Stimulated activated CD4-positive, alpha-beta T cell treated with anti-CD3 and anti-CD28 coated beads, Interleukin-2, amount 100 ng/mL, for 48 hours (primary cell): ENCODE measurements at places on chromosomes 6 and 20.

DNA sequence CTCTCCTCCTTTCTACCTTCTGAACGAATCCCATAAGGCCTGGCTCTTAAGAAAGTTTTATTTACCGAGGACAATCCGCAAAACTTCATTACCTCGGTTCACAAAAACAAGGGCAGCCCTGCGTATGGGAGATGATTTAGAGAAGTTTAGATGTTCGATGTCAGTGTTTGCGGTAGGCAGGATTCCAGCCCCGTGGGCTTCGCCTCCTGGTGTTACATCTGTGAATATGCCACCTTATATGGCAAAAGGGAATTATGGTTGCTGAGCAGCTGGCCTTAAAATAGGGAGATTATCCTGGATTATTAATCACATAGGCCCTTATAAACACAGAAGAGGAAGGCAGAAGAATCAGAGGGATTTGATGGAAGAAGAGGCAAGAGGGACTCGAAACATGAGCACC, 21.1 kb downstream of the BMP6 start:
- DNase-seq, result no peak

- no peak for DNase-seq
Measured at GRCh38 chr20:39082622-39083398, 120.7 kb downstream of the DHX35 start.

GRCh38 chr20:24956001-24956841, 7.2 kb downstream of the CST7 start:
- DNase-seq, result no peak

DNA sequence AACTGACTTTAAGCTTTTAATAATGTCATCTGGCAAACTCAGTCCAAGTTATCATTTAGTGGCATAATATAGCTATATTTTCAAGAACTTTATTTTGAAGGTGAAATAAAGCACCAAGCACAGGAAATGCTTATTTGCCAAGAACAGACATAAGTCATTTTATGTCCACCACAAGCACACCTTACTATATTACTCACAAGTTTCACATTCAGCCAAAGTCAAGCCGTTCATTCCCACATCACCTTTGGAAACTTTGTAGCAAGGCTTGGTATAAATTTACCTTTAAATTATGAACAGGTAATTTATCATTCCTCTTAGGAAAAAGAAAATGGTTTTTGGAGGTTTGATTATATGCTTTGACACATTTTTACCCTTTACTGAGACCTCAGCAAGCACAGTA, 236.8 kb upstream of the FKBP1C start:
- no peak for DNase-seq

DNA sequence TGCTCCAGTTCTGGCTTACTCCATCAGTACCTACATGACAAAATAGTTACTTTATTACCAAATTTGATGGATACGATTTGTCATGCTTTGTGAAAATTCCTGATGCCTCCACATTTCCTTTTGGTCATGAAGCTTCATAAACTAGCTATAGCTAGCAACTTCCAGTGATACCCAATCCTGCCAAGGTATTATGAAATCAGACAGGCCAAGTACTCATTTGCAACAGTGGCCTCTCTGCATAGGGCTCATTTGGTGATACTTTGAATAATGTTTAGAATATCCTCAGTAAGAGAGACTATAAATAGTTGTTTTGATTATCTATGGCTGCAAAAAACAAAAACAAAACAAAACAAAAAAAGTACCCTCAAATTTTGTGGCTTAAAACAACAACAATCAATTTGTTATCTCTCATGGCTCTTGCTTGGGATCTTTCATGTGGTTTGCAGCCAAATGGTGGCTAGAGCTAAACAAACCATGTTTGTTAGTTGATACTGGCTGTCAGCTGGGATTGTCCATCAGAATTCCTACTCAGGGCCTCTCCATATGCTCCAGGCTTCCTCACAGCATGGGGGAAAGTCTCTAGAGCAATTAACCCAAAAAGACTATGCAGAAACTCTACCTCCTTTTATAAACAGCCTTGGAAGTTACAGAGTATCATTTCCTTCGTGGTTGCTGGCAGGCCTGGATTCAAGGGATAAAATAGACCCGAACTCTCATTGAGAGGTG, 10.1 kb upstream of the PRL start:
- no peak for DNase-seq

DNA sequence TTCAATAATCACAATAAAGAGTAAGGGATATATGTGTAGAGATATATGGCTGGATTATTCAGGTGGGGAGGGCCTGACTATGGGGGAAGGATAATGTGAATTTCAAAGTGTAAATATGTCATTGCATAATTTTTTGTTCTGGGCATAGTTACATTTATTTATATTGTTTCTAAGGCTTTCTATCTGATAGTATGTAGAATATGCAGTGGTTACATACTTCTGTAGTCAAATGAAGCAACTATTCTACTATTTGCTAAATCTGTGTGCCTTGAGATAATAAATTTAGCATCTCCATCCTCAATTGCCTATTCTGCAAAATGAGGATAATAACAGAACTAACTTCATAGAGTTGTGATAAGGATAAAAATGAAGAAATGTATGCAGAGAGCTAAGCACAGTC, 359.2 kb downstream of the CDKAL1 start:
- DNase-seq, result no peak

GRCh38 chr6:104858642-104859041, 1.1 kb downstream of the HACE1 start:
- no peak for DNase-seq

GRCh38 chr6:152600022-152600421, 37.1 kb downstream of the SYNE1 start:
- DNase-seq, result no peak

DNA sequence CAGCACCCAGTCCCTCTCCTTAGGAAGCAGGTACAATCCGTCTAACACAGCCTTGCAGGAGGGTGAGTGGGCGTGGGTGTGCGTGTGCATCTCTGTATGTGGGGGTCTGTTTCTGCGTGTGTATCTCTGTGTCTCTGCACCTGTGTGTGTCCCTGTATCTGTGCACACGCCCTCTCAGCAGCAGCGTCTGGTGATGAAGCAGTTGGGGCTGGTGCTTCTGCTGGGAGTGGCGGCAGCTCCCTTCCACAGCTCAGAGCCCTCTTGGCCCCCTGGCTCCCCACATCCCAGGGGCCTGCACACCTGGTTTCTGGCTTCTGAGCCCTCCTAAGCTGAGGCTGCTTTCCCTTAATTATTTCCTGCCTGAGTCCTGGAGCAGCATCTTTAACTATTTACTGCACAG, 49.5 kb upstream of the CCDC167 start:
- DNase-seq, result no peak

DNA sequence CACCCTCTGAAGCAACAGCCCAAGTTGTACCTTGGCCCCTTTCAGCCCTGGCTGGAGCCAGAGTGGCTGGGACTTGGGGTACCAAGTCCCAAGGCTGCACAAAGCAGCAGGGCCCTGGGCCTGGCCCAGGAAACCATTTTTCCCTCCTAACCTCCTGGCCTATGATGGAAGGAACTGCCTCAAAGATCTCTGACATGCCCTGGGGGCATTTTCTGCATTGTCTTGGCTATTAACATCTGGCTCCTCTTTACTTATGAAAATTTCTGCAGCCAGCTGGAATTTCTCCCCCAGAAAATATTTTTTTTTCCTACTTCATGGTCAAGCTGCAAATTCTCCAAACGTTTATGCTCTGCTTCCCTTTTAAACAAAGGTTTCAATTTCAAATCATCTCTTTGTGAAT, 269.4 kb upstream of the CDYL start:
- DNase-seq, result no peak

- DNase-seq, result no peak
Measured at GRCh38 chr20:34375977-34376430, 12.9 kb downstream of the ITCH start.

- no peak for DNase-seq
Measured at GRCh38 chr20:58992911-58993310, 11.9 kb downstream of the NELFCD start.

DNA sequence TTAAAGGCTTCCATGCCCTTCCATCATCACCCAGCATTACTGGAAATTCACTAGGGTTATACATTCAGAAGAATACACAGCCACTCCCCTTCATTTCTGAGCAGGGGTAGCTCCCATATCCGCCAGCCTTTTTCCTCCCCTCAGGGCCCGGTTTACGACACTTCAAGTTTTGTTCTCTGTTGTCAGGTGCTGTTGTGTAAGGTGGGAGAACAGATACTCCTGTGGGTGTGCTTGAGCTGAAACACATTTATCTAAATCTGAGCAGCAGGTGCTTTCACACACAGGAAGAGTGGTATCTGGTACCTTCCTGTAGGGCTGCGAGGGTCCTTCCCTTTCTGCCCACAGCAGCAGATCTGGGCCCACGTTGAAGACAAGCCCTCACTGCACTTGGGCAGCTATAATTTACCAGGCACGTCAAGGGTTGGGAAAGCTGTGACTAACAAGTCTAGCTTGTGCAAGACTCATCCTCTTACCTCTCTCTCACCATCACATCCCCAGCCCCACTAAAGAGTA, 215.8 kb upstream of the RREB1 start:
- no peak for DNase-seq

GRCh38 chr6:4163408-4164116, 28.2 kb upstream of the ECI2 start:
- no peak for DNase-seq

DNA sequence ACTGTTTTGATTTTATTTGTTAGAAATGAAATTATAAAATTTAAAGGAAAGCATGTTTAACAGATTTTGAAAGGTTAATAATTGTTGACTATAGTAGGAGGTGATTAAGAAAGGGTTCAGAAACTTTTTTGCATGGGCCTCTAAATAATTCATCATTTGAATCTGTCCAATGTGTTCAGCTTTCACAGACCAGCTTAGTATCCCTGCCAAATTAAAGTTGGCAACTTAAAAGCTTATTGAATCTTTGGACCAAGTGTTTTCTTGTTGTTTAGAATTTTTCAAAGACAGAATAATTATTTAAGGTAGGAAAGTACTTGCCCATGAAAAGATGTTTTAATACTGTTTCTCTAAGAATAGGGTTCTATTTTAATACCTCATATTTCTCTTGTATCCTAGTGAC, 466.0 kb downstream of the GJA1 start:
- no peak for DNase-seq

DNA sequence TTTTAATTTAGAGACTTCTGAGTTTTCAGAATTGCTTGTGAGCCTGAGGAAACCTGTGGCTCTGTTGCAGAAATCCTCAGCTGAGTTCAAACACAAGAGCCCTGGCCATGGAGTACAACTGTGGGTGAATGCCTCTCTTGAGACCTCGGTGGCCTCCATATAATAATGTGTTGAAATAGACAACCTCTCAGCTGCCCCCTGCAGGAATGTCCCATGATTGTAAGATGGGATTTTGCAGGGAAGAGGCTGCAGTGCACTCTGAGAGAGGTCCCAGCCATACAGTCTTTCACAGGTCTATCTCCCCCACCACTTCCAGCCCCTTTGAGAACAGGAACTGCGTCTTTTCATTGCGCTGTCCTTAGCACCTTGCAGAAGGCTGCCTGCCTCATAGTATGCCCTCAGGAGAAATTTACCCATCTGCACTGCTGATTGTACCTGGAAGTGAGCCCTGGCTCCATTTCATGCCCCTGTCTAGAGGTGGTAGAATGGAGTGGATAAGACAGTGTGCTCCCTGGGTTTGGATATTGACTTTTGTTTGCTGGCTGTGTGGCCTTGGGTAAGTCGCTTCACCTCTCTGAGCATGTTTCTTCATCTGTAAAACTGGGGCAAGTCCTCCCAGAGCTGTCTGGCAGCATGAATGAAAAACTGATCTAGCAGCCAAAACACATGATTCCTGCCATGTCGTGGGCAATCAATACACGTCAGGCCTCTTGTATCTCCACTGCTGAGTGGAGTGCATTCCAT, 16.8 kb upstream of the CDH22 start:
- DNase-seq, result no peak

DNA sequence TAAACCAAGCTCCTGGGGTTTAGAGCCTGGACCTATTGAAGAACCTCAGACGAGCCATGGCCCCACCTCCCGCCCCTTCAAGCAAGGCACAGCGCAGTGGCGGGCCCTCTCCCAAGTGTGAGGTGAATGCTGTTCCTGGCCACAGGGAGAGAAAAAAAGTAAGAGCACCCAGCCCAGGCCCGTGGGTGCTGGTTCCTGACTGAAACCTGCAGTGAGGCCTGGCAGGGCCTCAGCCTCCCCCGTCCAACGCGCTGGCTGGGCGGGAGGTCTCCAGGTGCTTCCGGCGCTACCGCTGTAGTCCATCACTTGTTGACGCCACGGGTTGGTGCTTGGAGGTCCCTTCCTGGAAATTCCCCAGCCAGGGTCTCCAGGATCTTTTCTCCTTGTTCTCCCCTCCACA, 5.5 kb upstream of the FAM83C start:
- DNase-seq, result no peak

GRCh38 chr20:16472045-16472872, 101.0 kb downstream of the KIF16B start:
- DNase-seq, result no peak

GRCh38 chr6:42661540-42662153, 60.8 kb downstream of the PRPH2 start:
- peak; percentile 82 for DNase-seq

- no peak for DNase-seq
Measured at GRCh38 chr6:38154731-38155130, 335.2 kb downstream of the ZFAND3 start.

- no peak for DNase-seq
Measured at GRCh38 chr6:76706631-76707030, 634.2 kb upstream of the IMPG1 start.

DNA sequence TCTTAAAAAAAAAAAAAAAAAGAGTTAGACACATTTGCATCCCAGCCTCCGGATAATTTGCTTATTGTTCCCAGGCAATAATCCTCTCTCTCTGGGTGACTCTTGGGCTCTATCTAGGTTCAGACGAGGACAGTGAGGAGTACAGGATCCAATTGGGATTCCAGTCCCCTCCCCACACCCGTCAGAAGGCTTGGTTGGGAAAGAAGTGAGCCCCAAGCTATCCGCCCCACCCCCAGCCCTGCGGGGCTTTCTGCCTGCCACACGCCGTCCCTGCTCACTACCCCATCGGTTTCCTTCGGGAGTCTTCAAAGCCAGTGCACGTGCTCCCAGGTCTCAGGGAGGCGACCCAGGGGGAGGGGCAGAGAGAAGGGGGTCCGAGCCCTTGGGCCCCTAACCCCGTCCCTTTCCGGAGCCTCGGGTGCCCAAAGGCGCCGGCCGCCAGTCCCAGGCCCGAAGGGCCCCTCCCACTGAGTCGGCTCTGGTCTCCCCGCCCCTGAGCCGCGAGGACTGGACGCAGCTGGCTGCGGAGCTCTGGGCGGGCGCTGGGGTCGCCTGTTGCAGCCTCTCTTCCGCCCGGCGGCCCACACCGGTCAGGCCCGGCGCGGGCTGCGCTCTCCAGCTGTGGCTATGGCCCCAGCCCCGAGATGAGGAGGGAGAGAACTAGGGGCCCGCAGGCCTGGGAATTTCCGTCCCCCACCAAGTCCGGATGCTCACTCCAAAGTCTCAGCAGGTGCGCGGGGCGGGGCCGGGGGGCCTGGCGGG, 2.5 kb downstream of the MYMX start:
- DNase-seq, result no peak

- no peak for DNase-seq
Measured at GRCh38 chr6:11132194-11132888, 20.8 kb upstream of the ERVFRD-1 start.

GRCh38 chr20:16189371-16189770, 383.9 kb downstream of the KIF16B start:
- DNase-seq, result no peak

GRCh38 chr6:156474507-156475120, 302.6 kb upstream of the ARID1B start:
- DNase-seq, result no peak

GRCh38 chr6:56772737-56773184, 130.1 kb upstream of the DST start:
- no peak for DNase-seq
